ENCODE measurements at places on chromosomes 6 and 20. TPM values are rescaled to one million over a fixed set of nuclear protein-coding genes. Genes with fewer than 3 reads are reported as not detected.

The RIPPLY2 gene
- total RNA-seq, result not detected

The ARMC12 gene
- 5.0 TPM for total RNA-seq

The CABLES2 gene
- total RNA-seq, result 5.5 TPM

The TRMT11 gene
- 27.7 TPM for total RNA-seq

The CTCFL gene
- total RNA-seq, result not detected

The IL17A gene
- not detected for total RNA-seq

The SAPCD1 gene
- 4.2 TPM for total RNA-seq

The ARMC2 gene
- 2.9 TPM for total RNA-seq

The OLIG3 gene
- not detected for total RNA-seq

The SLC12A5 gene
- total RNA-seq, result not detected

The PSORS1C2 gene
- total RNA-seq, result not detected

The CDC40 gene
- total RNA-seq, result 14.5 TPM

The SLC32A1 gene
- not detected for total RNA-seq

The CENPW gene
- total RNA-seq, result 5.2 TPM

The HEY2 gene
- 1.6 TPM for total RNA-seq

The OR2B6 gene
- total RNA-seq, result not detected

The EEF1E1 gene
- total RNA-seq, result 29.1 TPM

The CAPN11 gene
- total RNA-seq, result 0.82 TPM

The MICB gene
- 0.71 TPM for total RNA-seq

The SLC24A3 gene
- 19.4 TPM for total RNA-seq

All from sigmoid colon (tissue), 7 donors.